ENCODE measurements at places on chromosomes 4 and X.

GRCh38 chr4:102299354-102300107 lies 45.8 kb downstream of the SLC39A8 start:
- DNase-seq, result no peak

DNA sequence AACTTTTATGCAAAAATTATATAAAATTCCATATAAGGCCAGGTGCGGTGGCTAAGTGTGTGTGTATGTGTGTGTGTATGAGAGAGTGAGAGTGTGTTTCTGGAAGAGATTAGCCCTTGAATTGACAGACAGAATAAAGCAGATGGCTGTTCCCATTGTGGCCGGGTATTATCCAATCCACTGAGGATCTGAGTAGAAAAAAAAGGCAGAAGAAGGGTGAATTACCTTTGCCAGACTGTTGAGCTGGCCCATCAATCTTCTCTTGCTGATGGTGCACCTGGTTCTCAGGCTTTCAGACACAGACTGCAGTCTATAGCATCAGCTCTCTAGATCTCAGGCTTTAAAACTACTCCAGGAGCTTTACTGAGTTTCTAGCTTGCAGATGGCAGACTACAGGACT lies 92.2 kb upstream of the SLIT2 start:
- DNase-seq, result no peak

DNA sequence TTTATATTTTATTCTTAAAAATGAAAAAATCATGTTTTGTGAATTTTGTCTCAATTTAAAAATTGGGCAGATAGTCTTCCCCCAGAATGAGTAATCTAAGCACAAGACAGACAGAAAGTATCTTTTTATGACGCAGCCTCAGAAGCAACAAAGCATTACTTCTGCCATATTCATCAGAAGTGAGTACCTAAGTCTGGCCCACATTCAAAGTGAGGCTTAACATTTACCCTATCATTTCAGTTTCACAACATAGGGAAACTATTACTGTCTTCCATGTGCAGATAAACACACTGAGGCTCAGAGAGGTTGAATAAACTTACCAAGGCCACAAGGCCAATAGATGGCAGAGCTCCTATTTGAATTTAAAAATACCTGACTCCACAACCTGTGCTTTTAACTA lies 4.4 kb upstream of the PRDX4 start:
- DNase-seq, result no peak

- DNase-seq, result no peak
Measured at GRCh38 chrX:24380262-24381187, 20.1 kb downstream of the SUPT20HL1 start.

- no peak for DNase-seq
Measured at GRCh38 chrX:72545990-72546389, 26.7 kb downstream of the HDAC8 start.
